ENCODE measurements at places on chromosomes 6 and 20.

DNA sequence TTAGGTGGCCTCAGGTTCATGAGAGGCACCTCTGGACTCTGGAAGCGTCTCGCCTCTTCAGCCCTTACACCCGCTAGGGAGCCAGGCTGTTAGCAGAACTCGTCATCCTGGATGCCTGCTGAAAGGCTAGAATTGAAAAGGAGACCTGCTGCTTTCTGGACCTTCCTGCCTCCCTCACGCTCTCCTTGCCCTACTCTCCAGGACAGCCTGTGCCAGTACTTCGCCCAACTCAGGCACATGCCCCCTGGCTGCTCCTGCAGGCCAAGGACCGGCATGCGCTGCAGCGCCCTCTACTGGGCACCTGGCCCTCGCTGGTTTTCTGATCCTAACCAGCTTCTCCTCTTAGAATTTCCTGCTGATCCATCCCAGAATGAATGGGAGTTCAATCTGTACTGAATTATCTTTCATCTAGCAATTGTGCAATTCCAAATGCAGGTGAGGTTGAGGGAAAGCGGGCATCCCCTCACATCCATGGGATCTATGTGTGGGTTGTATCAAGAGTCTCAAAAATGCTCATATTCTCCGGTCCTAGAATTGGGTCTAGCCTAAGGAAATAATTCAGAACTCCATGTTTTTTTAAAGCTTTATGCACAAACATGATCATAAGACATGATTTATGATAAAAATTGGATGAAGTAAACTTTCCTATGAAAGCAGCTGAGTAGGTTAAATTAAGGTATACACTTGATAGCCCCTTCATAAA lies 78.0 kb downstream of the PTPN1 start:
- peak; percentile 90 for DNase-seq

DNA sequence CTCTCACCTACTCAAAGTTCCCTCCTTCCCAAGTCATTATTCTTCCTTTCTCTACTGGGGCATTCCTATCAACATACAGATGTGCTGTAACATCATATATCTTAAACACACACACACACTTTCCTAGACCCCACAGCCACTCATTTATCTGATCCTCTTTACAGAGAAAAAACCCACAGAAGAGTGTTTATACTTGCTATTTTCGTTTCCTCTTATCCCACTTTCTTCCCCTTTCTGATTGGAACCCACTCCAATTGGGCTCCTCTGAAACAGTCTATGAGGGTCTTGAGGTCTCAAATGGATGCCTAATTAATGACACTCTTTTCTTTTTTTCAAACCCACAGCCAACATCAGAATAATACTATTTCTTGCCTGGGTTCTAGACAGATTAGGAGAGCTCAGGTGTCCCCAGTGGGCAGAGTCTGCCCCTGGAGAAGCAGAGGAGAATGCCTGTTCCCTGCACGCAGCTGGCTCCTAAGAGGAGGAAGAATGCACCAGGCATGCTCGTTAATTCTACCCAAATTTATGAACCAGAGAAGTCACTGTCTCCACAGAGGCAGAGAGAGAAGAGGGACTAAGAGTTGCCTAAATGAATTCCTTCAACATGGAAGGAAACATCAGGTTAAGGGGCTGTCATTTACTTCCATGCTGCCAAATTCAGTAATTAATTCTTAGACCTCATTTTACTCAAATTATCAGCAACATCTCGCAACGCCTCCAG lies 65.9 kb downstream of the CRYBG1 start:
- DNase-seq = no peak

DNA sequence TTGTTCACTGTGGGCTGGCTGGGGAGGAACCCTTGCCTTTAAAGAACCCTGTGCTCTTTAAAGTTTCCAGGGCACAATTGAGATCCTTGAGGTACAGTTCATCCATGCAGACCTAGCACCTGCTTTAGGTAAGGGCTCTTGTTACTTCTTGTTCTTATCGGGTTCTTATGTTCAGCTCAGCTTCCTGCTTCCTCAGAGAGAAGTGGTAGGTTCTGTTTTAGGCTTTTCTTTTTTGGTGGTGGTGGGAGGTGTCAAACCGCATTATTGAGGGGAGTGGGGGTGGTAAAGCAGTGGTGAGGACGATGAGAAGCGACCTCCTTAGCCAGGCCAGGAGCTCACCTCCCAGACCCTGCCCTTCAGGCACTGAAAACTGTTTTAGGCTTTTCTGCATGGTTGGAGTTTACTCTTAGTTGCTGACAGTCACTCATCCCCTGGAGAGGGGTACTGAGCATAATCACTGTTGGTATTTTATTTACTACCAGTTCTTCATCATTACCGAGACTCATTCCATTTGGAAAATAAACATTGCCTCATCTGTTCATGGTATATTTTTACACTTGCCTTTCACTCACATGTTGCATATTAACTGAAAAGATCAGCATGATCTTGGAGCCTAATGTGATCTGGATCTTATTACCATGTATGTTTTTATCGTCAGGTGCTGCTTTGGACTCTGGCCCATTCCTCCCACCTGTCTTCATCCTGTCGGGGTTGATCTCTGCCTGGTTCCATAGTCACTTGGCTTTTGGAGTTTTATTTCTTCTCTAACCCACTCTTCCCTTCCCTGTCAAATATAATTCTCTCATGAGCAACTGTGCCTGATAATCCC lies 35.4 kb downstream of the SLC16A10 start:
- no peak for DNase-seq

DNA sequence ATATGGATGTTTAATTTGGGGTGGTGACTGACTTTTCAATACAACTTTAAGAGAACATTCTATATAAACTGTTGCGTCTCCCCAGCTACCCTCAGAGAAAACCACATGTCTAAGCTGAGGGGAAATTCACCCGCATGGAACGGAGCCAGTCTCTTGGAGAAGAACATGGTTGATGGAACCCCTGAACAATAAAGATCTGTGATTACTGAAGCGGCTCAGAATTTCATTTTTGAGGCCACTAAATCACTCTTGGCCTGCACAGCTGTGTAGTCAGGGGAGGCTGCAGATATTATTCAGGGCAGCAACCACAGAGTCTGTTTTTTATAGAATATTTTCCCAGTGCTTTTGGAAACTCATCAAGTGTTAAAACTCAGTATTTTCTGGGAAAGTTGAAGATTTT lies 73.8 kb downstream of the EYA4 start:
- no peak for DNase-seq

DNA sequence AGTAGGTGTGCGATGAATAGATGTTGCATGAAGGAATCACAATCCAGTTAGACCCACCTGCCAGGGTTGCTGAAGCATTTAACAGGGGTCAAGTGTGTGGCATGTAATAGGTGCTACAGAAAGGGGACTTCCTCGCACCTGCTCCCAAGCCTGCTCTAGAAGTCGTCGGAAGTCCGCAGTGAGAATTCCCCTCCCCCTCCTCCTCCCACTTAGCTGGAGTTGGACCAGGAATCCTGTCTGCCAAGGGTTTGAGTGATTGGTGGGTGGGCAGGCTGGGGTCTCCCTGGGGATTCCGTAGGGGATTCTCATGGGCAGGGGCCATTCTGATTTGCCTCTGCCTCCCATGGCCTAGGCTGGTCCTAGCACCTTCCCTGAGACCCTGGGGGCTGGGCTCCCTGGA lies 10.3 kb downstream of the SCRT2 start:
- no peak for DNase-seq

DNA sequence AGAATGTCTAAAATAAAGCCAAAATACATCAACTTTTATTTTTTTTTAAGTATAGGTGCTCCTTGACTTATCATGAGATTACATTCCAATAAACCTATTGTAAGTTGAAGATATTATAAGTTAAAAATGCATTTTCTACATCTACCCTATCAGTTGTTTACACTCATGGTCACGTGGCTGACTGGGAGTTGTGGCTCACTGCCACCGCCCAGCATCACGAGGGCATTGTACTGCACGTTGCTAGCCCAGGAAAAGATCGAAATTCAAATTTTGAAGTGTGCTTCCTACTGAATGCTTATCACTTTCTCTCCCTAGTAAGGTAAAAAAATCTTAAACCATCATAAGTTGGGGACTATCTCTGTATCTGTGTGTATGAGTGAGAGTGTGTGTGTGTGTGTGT lies 126.6 kb upstream of the RIN2 start:
- DNase-seq = peak; percentile 13

DNA sequence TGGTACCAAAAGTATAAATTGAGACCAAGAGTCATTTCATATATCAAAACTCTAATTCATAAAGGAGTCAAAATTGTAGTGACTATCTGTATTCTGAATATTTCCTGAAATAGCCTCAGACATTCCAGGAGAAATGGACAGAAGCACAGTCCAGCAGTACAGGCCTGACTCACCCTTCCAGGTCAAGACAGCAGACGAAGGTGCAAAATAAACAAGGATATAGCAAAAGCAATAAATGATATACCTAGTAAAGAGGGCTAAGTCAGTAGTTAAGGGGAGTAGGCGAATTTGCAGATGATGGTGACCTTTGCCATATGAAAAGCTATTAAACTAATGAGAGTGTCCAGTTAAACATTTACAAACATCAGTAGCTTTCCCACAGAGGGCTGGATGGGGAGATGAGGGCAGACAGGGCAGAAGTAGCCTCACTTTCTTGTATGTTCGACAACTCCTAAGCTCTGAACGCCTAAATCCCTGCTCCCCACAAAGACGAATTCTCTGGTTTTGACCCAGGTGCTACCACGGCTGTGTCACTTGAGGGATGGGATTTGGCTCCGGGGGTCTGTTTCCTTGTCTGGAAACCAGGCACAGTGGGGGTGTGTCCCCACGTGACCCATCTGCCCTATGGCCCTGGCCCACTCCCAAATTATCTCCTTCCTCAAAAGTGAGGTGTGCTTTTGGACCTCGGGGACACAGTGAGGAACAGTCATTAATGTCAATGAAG lies 3.6 kb upstream of the SLC52A3 start:
- DNase-seq = no peak

DNA sequence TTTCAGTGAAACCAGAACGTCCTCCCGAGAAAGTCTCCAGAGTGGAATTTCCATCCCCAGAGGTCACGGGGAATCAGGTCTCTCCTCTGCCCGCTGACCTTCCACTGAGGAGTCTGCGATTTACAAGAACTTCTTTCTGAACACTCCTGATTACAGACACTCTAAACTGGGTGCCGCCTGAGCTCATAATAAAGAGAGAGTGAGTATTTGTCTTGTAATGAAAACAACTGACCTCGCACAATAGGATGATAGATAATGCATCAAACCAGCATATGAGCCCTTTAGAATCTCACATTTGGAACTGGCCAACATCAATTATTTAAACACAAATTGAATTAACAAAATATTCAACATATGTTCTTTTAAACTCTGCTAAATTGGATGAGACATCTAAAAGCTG lies 47.5 kb downstream of the DLL1 start:
- DNase-seq = no peak

DNA sequence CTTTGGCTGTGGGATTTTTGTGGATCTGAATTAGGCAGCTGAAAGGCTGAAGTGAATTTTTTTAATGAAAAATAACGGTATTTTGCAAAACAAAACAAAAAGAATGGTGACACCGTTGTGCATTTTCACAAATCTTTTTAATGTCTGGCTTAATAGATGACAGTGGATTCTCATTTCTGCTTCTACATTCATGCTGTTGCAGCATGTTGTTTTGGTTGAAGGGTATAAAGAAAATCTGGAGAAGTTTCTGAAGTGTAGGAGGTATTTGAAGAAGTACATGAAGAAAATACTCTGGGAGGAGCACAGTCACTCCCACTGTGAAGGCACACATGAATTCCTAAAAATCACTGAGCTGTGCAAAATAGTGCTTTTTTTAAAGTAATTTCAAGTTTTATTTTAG lies 3.1 kb upstream of the MAP3K5 start:
- no peak for DNase-seq

DNA sequence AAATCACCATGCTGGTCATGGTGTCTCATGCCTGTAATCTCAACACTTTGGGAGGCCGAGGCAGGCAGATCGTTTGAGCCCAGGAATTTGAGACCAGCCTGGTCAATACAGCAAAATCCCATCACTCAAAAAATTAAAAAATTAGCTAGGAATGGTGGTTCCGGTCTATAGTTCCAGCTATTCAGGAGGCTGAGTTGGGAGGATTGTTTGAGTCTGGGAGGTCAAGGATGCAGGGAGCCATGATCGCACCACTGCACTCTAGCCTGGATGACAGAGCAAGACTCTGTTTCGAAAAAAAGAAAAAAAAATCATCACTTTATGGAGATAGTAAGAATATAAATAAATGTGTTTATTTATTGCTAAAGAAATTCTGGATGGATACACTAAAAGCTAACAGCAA lies 124.1 kb downstream of the RNGTT start:
- no peak for DNase-seq

GRCh38 chr6:159089909-159090308 lies 45.1 kb upstream of the TAGAP start:
- DNase-seq = no peak

DNA sequence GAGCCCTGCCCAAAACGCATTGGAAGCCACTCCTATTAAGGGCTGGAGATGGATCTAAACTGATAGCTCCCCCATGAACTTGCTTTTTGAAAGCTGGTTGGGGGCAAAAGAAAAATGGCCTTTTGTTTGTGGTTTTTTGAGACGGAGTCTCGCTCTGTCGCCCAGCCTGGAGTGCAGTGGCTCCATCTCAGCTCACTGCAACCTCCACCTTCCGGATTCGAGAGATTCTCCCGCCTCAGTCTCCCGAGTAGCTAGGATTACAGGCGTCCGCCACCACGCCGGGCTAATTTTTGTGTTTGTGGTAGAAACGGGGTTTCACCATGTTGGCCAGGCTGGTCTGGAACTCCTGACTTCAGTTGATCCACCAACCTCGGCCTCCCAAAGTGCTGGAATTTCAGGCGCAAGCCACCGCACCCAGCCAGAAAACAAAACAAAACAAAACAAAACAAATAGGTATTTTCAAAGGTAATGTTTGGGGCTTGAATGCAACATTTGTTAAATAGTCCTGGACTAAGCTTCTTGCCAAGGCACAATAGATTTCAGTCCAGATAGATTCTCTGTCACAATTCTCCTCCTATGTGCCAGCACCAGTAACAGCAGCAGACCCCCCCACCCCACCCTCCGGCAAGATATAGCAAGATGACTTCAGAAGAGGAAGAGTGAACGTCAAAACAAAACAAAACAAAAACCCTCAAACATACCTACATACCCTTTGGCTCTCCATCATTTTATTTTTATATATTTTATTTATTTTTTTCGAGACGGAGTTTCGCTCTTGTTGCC lies 26.5 kb upstream of the ABT1 start:
- no peak for DNase-seq

GRCh38 chr6:159169193-159169555 lies at the start of gene FNDC1:
Gene FNDC1, plus strand, starts transcription at chr6:159169400. Its CDS starts 197 bp downstream, at chr6:159169597.
- DNase-seq = peak; percentile 44

DNA sequence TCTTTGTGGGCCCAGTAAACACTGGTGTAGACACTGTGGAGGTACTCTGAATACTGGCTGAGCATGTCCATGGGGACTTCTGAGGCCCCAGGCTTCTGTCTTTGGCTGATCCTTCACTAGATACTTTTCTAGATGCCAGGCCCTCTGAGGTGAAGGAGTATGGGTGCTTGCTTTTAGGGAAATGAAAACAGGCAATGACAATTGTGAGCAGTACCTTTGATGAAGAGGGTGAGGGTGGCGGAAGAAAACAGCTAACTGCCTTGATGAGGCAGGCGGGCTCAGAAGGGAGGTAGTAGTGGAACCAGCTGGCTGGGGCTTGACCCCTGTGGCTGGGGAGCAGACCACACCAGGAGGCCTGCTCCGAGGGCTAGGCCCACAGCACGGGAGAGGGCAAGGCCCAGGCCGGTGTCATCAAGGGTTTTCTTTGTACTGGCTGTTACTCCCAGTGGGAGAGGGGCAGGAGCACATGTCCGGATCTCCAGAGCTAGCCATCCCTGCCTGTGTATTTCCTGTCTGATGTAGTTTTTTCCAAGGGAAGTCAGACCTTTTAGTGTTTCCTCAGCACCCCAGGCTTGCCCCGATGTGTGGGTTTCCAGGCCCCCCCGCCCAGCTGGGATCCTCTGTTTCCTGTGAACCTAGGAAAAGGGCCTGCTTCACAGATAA lies 3.9 kb downstream of the PLCG1 start:
- DNase-seq = no peak

All from A549 (cell line).